Stimulated activated CD4-positive, alpha-beta T cell treated with anti-CD3 and anti-CD28 coated beads, TNF-alpha, amount 100 ng/mL, for 48 hours (primary cell): ENCODE measurements at places on chromosomes 11 and 22.

- no peak for DNase-seq
These were observed 58.9 kb upstream of the ALX4 start for GRCh38 chr11:44368886-44369285.

DNA sequence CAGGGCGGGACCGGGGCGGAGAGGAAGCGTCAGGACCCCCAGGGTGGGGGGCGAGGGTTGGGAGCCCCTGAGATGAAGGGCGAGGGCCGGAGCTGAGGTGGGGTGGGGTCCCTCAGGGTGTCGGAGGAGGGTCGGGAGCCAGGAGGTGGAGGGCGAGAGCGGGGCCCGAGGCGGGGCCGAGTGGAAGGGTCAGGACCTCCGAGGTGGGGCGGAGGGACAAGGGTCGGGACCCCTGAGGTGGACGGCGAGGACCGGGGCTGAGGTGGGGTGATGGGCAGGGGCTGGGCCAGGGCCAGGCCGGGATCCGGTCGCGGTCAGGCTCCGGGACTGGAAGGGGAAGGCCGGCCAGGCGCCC is 409 bp downstream of the SMC1B start:
- no peak for DNase-seq

DNA sequence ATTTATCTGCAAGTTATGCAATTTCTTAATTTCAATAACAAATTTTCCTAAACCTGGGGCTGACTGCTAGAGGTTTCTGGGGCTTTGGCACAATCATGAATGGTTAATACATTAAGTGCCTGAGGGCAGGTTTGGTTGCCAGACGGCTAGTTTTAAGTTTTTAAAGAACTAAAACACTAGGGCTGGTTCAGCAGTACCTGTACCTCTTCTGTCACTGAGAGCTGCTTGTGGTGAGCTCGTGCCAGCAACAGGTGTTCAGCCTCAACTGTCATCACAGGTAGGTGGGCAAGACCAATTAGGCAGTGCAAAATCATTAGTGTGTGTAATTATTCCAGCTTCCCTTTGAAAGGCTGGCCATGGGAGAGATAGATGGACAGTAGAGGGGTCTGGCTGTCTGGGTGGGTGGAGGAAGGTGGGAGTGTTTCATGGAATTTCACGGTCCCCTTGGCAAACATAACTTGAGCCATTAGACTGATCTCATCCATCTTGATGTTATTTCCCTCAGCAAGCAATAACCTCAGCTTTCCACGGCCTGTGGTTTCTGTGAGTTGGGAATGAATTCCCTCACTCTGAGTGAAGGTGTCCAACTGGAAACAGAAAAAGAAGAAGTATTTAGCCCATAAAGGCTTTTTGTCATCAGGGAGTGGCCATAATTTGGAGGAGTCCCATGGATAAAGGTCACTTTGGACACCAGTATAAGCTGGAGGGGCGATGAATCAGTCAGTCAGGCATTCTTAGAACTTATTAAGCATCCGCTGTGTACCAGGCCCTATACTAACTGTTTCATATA is 114.8 kb downstream of the SNX19 start:
- no peak for DNase-seq

- no peak for DNase-seq
These were observed 32.2 kb downstream of the C2CD3 start for GRCh38 chr11:74138572-74138971.

DNA sequence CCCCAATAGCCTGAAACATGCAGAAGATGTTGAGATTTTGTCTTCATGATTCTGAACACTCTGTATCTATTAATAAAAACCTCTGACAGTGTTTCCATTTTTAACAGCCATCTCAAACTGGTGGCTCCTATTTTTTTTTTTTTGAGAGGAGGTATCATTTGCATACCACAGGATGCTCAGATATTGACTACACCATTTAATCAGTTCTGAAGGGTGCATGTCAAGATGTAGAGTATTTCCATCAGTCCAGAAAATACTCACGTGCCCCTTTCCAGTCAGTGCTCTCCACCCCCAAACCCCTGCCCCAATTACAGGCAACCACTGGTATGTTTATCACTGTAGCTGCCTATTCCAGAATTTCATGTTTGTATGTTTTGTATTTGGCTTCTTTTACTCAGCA is 85.3 kb upstream of the SORL1-AS1 start:
- DNase-seq = no peak

DNA sequence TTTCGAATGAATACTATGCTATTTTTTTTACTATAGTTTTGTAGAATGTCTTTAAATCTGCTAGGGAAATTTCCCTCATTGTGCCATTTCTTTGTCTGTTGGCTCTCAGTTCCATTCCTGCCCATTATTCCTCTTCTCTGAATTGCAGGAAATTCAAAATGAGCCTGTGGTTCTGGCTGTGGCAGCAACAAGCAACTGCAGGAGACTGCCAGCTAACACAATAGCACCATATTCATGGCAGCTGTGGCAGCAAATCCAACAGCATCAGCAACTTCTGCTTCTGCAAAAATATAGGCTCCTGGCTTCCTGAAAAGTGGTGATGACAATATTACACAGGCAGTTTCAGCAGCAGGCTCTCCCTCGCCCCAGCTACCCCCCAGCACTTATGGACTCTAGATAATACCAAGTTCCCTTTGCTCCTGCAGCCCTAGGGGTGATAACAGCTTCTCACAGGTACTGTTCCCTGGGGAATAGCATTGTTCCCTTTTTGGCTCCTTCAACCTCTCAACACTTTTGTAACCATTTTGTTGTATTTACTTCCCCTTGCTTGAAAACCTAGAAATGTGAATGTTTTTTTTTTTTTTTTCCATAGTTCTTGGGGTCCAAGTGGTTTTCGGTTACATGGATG is 9.3 kb downstream of the PATE4 start:
- DNase-seq = no peak

- DNase-seq = no peak
These were observed 88.5 kb upstream of the SYT13 start for GRCh38 chr11:45374653-45375059.

DNA sequence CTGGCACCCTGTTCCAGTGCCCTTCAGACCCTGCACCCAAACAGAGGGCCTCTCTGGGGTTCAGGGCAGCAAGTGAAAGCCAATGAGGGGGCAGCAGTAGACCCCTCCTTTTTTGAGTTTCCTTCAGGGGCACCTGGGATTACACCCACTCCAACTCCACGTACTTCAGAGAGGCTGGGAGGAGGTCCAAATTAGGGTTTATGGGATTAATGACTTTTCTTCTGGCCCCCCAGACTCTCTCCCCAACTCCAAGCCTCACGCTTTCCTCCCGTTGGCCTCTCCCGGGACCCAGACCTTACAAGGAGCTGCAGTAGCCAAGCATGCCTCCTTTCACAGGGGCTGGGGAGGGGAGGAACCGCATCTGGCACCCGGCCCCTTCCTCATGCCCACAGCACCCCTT is 101.7 kb downstream of the NECTIN1 start:
- DNase-seq = no peak

DNA sequence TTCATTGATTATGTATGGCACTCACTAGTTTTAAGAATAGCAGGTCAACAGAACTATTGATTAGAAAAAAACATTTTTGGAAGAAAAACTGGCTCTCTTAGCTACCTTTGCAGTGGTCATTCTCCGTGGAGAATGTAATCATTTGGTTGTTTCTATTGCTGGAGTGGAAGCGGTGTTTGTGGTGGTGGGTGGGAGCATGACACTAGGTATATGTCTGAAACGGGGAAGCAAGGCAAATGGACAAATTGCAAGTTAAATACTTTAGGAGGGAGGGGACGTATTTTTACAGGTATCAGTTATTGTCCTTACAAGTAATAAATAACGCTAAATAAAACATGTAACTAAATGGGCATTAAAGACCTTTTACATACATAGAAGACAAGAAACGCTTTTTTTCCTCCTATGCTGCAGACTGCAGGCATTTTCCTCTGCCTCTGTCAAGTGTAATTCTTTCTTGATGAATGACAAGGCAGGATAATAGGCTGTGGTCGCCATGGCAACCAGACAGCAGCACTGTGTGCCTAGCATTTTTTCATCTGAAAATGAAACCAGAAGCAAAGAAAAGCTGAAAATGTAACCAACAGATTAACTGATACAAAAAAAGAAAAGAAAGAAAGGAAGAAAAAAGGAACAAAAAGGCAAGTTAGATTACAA is 46.2 kb downstream of the BLID start:
- DNase-seq = no peak
